GM04503 (cell line): ENCODE measurements at places on chromosomes 7 and 10.

- DNase-seq: no peak
These were observed 43.8 kb downstream of the OGDH start for GRCh38 chr7:44650242-44650641.

GRCh38 chr7:42189535-42189934 is 47.5 kb downstream of the GLI3 start:
- no peak for DNase-seq

DNA sequence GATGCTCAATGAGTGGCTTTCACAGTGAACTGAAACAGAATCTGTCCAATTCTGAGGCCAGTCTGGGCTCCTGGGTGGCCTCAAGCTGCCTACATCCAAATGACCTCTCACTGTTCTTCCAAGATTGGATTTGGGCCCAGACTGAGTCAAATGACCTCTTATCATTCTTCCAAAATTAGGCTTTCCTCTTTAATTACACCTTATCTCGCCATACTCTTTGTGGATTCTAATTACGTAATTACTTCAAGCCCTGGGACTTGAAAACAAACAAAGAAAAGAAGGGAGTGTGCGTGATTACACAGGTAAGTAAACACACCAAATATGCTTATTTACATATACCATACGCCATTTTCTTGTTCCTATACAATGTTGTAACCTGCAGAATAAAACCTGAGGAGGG is 18.8 kb downstream of the SORBS1 start:
- DNase-seq: no peak

- DNase-seq: no peak
These were observed 101.2 kb downstream of the GRB10 start for GRCh38 chr7:50681432-50682045.

- no peak for DNase-seq
These were observed 53.8 kb upstream of the INHBA start for GRCh38 chr7:41756650-41757182.

DNA sequence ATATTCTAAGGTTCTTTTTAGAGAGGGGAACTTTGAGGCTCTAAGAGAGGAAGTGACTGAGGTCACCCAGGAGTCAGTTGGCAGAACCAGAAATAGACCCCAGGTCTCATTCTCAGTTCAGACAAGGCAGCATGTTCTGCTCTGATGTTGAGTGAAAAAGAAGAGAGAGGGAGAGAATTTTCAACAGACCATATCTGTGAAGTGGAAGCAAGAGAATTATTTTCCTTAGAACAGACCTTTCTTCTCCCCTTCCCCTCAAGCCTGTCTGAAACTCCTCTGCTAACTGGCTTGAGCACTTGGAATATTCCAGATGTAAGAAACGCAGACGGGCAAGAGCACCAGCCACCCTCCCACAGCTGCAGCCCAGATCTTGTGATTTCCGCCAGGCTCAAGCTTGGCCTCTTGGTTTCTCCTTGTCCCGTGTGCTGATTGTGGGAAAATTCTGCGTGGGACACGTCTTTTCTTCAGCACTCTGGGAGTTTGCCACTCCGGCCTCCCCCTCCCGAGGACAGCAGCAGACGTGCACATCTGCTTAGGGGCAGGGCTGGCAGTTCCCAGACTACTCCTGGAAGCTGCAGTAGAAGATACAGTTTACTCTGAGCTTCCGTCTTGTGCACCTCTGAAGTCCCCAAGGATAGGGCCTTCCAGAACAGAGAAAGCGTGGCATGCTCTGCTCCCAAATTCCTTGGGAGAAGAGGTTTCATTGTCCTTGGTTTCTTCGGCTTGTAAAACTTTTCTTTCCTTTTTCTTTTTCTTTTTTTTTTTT is 22.7 kb upstream of the IKZF1 start:
- no peak for DNase-seq
